Activated CD4-positive, alpha-beta T cell treated with anti-CD3 and anti-CD28 coated beads, Interleukin-2, amount 50 U/mL, for 16 hours (primary cell): ENCODE measurements at places on chromosomes 6 and 20.
A peak's percentile ranks its signal among the peaks of the same experiment; 100 is the strongest.

DNA sequence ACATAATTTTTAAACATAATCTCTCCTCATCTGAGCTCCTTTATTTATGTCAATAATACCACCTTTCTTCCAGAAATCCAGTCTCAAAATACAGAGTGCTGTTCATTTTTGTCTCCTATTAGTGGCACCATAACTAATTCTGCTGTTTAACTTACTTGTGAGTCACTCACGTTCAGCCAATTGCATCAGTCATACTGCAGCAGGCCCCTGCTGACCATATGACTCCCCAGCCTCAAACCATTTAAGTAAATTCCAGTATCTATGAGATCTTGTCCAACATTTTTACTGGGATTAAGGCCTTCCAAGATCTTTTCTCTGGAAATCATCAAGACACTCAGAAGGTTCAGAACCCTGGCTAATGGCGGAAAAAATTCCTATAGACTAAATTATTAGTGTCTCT lies 982.2 kb upstream of the MAP3K7 start:
- no peak for DNase-seq

- no peak for DNase-seq
Measured at GRCh38 chr20:37690626-37691369, 3.0 kb upstream of the CTNNBL1 start.

DNA sequence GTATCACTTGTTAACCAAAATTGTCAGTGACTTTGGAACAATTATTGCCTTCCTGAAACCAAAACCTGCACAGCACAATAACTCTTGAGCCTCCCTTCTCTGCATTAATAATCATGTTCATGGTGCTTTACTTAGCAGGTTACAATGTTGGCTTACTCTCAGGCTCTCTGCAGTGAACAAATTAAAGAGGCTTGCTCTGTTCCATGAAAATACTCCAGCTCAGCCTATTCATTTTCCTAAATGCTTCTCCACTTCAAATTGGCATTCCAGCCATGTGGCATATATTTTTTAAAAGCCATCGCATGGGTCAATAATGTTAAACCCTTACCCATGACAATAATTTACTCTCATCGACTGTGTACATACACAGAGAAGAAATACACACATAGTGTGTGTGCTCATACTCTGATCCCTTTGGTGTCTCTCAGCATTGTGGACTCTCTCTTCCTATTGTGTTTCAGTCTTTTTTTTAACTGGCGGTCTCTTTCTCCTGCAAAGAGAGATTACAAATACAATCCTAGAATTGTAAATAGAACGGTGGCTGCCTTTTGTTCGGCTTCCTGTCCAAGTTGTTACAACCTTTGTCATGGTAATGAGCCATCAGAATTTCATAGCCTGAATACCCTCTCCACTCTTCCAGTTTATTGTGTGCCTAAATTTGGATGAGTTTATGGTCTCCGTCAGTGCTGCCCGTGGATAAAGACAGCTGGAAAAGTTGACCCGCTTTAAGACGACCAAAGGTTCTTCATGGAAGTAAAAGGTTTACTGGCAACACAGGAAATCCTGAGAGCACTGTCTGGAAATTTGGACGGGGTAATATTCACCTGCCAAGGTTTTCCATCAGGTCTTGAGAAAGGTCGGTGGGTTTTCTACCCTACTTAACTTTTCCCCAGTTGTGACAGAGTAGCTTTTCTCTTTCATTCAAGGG lies 263.6 kb downstream of the CD83 start:
- no peak for DNase-seq

- peak; percentile 77 for DNase-seq
Measured at GRCh38 chr6:31776989-31777666, at the start of gene VWA7. Gene VWA7 (minus strand): TSS chr6:31777328. CDS start chr6:31776779, 549 bp downstream.

- no peak for DNase-seq
Measured at GRCh38 chr6:33868141-33868540, 64.3 kb upstream of the MLN start.

DNA sequence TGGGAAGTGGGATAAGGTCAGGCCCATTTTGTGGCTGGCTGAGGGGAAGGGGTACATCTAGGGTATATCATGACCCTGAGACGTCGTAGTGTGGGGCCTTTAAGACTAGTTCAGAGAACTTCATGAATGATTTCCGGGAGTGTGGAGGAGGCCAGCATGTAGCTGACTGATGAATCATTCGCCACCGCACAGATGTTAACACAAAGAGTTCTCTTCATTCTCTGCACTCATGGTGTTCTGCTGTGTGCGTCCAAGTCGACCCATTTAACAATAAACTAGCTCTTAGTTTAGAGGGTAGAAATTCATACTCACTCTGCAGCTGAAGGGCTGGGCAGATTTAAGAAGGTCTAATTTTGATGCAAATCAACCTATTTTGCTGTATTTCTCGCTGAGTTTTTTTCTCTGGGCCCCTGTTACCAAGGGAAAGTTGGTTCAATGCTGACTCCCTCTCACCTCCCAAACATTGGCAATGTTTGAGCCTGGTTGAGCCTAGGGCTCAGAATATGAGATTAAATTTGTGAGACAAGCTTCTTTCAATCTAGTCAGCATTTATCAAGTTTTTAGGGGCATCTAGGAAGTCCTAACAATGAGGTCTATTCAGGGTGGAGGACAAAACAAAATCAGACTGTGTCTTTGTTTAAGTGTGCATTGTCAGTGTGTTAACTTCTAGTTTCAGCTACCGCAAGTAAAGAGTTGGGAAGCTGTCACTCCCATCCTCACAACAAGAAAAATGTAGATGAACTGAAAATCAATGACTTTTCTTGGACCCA lies 106.8 kb upstream of the CBLN4 start:
- no peak for DNase-seq

GRCh38 chr20:22836877-22837276 lies 198.2 kb upstream of the SSTR4 start:
- no peak for DNase-seq

- DNase-seq = no peak
Measured at GRCh38 chr20:4050203-4050980, 35.0 kb upstream of the RNF24 start.

GRCh38 chr20:19872001-19872400 lies 113.9 kb downstream of the RIN2 start:
- no peak for DNase-seq

DNA sequence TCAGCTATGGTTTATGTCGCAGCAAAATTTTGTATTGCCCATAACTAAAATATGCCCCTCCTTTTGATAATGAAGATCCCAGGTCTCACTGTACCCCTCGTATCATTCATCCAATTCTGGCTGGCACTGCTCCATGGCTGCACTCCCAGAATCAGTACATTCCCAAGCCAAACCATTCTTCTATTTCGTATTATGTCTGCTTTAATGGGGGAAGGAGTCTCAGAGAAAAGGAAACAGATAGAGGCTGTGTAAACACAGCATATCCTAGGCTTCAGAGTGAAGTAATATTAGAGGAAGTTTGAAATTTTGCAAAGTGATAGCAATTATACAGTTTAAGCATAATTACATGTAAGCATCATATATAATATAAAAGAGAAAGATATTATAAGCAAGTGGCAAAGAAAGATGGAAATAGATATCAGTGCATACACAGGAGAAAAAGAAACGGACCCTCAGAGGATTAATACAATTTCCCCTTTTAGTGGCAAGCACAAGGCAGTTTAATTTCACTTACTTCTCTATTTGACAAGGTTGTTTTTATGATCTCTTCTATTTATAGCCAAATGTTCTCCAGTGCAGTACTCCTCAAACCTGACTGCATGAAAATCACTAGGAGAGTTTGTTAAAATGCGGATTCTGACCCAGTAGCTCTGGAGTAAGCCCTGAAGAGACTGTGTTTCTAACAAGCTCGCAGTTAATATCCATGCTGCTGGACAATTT lies 56.5 kb upstream of the TENT5A start:
- DNase-seq = no peak

DNA sequence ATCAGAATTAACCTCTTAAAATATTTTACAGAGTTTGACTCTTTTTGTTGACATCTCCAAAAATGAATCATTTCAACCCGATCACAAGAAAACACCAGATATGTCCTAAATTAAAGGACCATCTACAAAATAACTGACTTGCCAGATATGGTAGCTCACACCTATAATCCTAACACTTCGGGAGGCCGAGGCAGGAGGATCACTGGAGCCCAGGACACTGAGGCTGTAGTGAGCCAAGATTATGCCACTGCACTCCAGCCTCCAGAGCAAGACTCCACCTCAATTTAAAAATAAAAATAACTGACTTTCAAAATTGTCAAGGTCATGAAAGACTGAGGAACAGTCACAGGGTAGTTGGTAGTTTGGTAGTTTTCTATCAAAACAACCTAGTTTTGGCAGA lies 34.9 kb downstream of the DCDC2 start:
- DNase-seq = no peak

GRCh38 chr6:116214681-116215080 lies 39.2 kb downstream of the TSPYL4 start:
- no peak for DNase-seq
